ENCODE measurements at places on chromosomes 12 and 14.

- DNase-seq: no peak
These were observed 514.7 kb downstream of the AACS start for GRCh38 chr12:125579916-125580315.

DNA sequence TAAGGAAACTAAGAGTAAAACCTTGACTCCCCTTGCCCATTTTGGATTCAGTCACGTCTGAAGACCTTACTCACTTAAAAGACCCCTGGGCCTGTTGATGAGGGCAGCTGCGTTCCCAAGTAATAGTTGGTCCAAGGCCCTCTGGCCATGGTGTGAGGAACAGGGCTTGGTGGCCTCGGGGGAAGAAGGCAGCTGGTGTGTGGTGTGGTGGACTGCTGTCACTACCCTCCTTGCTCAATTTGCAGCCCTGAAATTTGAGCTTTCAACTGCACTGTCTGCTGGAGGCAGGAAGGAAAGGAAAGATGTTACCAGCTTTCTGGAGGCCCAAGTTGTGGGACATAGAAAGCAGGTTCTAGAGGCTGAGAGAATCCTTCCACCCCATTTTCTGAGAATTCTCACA, 128.2 kb downstream of the SLC38A6 start:
- DNase-seq: no peak

DNA sequence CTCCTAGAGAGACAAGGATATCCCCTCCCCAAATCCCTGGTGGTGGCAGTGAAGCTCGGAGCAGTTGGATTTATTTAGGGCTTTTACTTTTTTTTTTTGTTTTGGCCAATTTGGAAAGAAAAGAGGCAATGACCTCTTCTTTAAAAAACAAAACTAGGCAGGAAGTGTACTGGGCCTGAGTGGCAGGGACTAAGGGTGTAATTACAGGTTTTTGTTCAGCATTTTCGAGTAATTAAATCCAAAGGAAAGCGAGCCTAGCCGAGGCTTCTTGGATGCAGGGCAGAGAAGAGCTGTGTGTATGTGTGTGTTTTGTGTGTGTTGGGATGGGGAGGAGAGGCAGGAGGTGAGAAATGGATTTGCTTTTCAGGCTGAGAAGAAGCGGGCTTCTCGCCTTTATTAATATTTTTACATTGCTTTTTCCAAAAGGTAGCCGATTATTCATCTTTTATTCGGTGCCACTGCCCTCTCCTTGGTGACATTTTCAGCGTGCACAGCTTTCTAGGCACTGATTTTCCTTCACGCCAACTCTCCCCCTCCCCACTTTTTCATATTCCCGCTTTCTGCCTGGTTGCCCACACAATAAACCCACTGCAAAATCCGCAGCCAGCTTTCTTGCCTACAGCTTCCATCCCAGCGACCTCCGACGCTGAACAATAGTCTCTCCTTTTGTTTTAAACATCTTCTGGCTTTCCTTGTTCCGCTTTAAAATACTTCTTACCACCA, 8.9 kb upstream of the IRF2BPL start:
- DNase-seq: no peak

DNA sequence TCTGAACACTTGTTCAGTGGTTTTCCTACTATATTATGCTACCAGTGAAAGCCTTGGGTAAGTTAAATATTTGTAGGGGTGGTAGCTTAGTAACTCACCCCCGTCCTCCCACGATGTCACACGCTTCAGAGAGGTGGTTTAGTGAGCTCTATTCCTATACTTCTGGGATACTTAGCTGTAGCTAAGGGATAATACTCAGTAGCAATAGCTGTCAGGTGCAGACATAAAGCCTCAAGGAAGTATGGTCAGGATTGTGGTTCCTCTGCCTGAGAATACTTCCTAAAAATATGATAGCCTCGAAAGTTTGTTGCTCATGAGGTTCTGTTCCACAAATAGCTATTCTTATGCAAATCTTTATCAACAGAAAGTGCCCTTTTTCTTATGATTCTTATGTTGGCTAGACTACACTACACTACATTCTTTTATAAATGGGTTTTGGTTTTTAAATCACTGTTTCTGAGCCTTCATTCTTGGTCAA, 11.9 kb downstream of the DLST start:
- peak; percentile 32 for DNase-seq

- no peak for DNase-seq
These were observed 156.7 kb downstream of the KIF26A start for GRCh38 chr14:104294983-104295680.

DNA sequence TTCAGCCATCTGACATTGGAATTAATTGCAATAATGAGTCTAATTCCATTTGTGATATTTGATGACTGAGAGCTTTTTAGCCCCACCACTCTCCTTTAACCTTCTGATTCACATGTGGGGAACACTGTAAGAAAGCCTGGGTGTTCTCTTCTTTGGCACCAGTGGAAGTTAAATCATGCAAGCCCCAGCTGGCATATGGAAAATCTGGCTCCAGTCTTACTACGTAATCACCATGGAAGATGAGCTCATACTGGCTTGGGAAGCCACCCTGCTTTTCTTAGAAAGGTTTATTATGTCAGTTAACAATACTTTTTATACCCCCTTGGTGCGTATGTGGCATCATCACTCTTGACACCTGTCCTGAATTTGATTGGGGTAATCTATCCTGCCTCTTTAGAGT, 479.3 kb downstream of the SLC16A7 start:
- no peak for DNase-seq

- DNase-seq: no peak
These were observed 50.9 kb downstream of the MVK start for GRCh38 chr12:109624467-109624866.

- peak; percentile 19 for DNase-seq
These were observed 41.3 kb upstream of the SYCP3 start for GRCh38 chr12:101780599-101780998.

- DNase-seq: no peak
These were observed 60.0 kb downstream of the PPP2R5C start for GRCh38 chr14:101821528-101821927.

DNA sequence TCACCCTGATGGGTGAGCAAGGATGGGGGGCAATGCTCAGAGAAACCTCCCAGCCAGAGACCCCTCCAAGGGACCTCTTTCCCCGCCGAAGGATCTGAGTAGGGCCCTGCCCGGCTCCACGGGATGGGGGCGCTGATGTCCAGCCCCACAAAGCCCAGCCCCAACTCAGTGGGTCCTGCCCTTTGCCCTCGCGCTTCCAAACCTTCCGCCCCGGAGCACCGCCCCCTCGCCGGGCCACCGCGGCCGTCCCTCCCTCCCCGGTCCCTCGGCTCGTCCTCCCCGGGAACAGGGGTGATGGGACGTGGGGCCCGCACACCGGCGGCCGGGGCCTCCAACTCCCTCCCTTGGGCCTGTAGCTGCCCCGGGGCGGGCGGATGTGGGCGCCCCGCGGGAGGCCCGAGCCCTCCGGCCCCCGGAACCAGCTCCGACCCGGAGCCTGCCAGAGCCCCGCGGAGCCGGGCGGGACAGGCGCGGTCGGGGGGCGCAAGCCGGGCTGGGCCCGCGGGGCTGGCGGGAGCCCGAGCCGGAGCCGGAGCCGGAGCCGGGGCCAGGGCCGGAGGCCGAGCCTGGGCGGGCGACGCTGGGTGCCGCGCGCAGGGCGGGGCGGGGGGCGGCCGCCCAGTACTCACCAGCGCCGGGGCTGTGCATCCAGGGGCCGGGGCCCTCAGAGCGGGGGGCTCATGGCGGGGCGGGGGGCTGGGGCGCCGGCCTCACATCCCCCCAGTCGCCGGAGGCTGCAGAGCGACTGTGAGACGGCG, 386 bp downstream of the HDAC7 start:
- no peak for DNase-seq

DNA sequence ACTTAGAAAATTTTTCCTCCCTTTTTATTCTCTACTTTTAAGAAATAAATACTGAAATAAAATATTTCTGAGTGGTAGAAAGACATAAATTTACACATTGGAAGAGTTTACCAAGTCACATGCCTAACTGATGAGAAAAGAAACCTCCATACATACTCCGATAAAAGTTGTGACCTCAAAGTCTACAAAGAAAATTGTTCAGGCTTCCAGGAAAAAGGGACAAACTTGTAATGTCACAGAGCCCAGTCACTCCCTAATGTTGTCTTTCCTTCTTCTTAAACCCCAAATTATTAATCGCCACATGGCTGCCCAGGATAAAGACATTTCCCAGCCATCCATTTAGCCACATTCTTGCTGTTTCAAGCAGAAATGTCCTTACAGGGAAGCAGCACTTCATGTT, 455.3 kb downstream of the MDGA2 start:
- DNase-seq: no peak

DNA sequence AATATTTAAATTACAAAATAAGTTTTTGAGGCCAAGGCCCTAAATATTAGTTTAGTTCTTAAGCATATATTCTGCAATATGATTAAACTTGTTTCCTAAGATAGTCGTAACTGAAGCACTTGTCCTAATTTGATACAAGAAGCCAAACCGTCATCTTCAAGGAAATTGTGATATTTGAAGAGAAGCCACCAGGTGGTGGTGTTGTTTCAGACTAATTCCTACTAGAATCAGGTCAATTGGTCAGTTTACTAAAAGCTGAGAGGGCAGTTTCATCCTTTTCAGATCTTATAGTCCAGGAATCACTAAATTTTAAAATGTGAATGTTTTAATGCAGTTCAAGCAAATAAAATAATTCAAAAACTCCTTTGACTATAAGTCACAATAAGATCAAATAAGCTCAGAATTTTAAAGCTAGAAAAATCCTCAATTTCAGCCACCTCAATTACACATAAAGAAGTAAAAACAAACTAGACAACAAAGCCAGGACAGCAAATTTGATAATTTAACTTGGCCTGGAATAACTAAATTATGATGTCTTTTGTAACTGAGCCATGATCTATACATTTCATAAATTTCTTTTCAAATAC, 7.1 kb upstream of the ARL1 start:
- DNase-seq: peak; percentile 18

GRCh38 chr12:69701826-69702225, 2.7 kb upstream of the BEST3 start:
- DNase-seq: no peak

- no peak for DNase-seq
These were observed 1084.8 kb upstream of the ATXN7L3B start for GRCh38 chr12:73452672-73453469.

GRCh38 chr14:95237121-95237957, 80.0 kb upstream of the DICER1 start:
- DNase-seq: no peak

Data from GF-D8 (cell line).